ENCODE measurements at places on chromosomes 16 and 17.

- no peak for DNase-seq
Measured at GRCh38 chr16:24308200-24308599, 52.1 kb downstream of the CACNG3 start.

DNA sequence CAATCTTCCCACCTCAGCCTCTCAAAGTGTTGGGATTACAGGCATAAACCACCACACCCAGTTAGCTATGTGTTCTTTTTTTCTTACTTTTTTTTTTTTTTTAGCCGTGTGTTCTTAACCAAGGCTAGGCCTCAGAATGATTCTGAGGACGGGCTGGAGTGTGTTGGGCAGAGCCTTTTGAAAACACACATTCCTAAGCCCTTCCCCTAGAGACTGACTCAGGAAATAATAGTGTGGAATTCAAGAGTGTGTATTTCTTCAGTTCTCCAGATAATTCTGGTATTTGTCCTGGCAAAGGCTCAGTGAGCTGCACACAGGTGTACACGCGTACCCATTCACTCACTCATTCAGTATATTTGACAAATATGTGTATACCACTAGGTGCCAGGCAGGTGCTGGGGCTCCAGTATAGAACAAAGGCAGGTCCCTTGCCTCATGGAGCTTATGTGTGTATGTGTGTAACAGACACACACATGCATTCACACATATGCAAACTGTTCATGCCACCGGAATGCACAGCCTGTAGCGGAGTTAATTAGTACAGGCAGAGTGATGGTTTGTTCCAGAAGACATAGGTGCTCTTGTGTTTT is 19.4 kb upstream of the NFATC3 start:
- no peak for DNase-seq

DNA sequence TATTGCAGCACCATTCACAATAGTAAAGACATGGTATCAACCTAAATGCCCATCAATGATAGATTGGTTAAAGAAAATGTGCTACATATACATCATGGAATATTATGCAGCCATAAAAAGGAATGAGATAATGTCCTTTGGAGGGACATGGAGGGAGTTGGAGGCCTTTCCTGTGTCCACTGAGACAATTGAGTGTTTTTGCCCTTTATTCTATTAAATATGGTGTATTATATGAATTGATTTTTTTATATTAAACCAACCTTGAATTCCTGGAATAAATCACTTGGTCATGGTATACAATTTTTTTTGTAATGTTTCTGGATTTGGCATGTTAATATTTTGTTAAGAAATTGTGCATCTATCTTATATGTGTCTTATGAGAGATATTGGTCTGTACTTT is 9.0 kb upstream of the CCR7 start:
- no peak for DNase-seq

DNA sequence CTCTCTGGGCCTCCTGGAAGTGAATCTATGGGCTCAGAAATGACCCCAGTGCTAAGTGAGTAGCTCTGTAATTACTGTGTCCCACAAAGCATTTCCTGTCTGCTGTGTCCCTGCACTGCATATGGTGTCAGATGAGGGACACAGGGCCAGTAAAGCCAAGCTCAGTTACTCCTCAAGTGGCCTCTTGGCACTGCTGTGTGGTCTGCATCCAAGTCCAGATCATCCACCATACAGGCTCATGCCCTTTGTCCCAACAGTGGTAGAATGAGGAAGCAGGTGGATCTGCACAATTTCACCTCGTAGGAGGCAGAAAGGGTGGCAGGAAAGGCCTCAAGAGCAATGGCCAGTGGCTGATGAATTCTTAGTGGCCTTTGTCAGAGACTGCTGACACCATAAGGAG is 146.8 kb downstream of the SOX9 start:
- DNase-seq: no peak

- DNase-seq: no peak
Measured at GRCh38 chr17:13027246-13027645, 9.4 kb upstream of the ELAC2 start.

- no peak for DNase-seq
Measured at GRCh38 chr17:35342276-35342675, 31.1 kb downstream of the SLFN11 start.

GRCh38 chr17:17061516-17061915 is 19.3 kb downstream of the MPRIP start:
- DNase-seq: no peak

DNA sequence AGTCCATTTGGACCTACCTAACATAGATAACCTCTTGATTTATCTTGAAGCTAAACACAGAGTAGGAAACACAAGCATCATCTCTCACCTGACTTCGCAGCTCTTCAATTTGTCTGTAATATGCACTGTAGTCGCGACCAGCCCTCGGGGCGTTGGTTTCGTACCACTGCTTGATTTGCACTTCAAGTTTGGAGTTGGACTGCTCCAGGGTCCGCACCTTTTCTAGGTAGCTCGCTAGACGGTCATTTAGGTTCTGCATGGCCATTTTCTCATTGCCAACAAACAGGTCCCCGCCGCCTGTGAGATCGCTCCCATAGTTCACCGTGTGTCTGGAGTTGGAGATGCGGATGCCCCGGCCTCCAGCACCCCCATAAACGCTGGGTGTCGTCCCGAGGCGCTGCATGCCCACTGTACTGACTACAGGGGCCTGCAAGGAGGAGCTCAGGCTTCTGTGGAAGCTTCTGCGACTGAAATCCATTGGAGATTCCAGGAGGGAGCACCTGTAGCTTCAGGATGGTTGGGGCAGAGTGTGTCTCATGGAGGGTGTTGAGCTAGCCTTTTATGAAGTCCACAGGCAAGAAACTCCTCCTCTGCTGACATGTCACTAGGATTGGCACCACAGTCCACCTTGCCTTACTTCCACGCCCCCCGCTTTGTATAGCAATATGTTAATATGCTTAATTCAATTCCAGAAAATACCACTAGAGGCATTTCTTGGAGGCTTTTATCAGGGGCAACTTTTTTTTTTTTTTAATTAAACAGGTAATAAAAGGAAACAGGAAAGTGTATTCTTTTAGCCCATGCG is at the start of gene KRT20:
KRT20 (minus strand) TSS at position 535 of the 805 bp plus-strand sequence; CDS start at position 478, 57 bp downstream.
- no peak for DNase-seq

DNA sequence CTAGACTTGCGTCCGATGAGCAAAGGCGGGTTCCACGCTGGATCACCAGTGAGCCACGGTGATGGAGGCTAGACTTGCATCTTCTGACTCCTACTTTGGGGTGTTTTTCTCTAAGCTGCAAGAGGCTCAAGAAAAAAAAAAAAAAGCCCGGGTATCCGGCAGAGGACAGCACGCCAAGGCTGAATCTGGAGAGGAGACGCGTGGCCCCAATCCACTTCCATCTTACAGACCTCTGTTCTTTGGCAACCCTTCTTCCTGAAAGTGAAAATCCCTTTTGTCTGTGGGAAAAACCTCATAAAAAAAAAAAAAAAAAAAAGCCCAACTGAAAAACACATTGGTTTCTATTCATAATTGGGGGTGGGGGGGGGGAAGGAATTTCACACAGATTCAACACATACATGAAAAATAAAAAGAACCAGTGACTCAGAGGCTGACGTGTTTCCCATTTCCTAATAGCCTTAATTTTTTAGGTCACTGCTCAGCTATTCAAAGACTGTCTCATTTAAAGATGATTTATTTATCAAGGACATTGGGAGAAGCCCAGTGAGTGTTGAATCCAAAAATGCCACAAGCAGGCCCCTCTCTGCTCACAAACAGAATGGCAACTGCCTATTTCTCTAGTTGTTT is 258.3 kb downstream of the FOXL1 start:
- no peak for DNase-seq

- DNase-seq: peak; percentile 87
Measured at GRCh38 chr17:47949197-47949759, 7.9 kb downstream of the PNPO start.

GRCh38 chr16:84995663-84996062 is 15.7 kb downstream of the ZDHHC7 start:
- DNase-seq: peak; percentile 48

DNA sequence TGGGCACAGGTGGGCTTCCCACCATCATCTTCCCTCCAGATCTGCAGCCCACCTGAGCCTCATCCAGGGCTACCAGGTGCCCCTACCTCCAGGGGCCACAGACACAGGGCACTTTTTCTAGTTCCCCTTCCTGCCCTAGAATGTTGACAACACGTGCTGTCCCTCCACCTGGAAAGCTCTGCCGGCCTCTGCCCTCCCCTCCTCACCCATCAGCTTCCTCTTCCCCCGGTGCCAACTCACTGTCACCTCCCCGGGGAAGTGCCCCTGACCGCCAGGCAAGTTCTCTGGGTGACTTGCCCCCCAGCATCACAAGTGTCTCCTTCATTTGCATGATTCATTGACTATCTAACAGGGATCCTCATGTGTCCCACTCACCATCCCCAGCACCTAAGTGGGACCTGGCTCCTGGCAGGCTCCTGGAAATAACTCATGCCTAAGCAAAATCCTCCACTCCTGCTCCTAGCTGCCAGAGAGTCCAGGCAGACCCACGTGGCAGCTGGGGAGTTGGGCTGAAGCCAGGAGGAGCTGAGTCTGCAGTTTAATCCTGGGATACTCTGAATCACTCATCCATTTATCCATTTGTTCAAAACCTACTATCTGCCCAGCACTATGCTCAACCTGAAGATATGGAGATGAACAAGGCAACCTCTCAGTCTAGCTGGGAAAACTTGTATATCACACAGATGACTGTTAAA is 304.4 kb downstream of the FOXL1 start:
- no peak for DNase-seq

DNA sequence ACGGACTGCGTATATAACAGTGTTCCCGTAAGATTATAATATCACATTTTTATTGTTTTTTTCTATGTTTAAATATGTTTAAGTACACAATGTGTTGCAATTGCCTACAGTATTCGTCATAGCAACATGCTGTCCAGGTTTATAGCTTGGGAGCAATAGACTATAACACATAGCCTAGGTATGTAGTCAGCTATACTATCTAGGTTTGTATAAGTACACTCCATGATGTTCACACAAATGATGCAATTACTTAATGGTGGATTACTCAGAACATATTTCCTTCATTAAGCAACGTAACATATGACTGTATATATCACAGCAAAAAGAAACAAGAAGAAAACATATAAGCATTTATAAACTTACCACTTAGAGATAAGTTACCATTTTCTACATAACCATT is 160.0 kb downstream of the CBLN1 start:
- no peak for DNase-seq
